ENCODE measurements at places on chromosomes 7 and 10.
A peak's percentile ranks its signal among the peaks of the same experiment; 100 is the strongest.

- peak; percentile 18 for DNase-seq
These were observed 50.3 kb upstream of the MET start for GRCh38 chr7:116621649-116622048.

GRCh38 chr7:105916603-105917002, 40.2 kb upstream of the ATXN7L1 start:
- DNase-seq = no peak

DNA sequence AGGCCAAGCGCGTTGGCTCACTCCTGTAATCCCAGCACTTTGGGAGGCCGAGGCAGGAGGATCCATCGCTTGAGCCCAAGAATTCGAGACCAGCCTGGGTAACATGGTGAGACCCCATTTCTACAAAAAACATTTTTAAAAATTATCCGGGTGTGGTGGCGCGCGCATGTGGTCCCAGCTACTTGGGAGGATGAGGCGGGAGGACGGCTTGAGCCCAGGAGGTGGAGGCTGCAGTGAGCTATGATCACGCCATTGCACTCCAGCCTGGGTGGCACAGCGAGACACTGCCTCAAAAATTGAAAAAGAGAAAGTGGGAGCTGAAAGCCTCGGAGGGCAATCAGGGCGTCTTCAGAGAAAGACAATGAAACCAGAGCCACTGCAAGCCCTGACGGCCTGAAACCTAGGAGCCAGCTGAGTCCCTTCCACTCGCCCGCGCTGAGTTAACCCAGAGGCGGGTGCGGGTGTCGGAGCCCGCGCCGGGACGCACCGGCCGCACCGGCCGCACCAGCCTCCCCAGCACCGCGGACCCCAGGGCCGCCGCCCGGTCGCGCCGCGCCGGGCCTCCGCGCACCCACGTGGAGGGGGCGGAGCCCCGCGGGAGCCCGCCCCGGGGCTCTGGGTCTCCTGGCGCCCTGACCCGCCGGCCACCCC, 22.4 kb downstream of the ZFAND2A start:
- DNase-seq = no peak

GRCh38 chr7:4190010-4190981, 491.8 kb upstream of the FOXK1 start:
- no peak for DNase-seq

- no peak for DNase-seq
These were observed 18.5 kb upstream of the C7orf33 start for GRCh38 chr7:148572067-148572522.

GRCh38 chr7:21767300-21767900, 178.3 kb downstream of the CDCA7L start:
- peak; percentile 29 for DNase-seq

DNA sequence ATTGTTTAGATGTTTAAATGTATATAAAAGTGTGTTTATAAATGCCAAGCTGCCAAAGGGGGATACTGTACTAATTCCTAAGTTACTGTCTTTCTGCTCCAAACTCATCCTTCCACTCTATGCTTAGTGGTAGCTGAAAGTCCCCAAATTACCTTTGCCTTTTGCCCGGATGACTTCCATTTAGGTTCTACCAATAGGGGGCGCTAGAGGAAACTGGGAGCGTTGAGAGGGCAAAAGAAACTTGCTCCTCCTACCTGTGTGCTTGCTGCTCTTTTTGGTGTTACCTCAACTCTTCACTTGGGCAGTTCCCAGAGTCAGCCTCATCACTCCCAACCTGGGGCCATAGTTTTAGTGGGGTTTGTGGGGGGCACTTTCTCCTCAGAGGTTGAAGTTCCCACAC, 5.9 kb upstream of the OR2A25 start:
- no peak for DNase-seq

DNA sequence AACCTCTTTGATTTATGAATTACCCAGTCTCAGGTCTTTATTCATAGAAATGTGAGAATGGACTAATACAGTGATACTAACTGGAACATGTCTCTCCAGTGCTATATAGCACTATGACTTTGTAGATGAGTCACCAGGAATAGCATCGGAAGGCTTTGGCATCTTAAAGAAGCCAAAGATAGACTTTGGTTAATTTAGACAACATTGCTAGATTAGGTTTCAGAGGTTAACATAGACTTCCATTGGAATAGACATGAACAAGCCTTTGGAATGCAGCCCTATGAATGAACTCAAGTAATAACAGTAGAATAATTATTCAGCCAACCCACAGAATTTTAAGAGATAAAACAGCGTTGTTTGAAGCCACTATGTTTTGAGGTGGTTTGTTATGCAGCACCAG, 169.2 kb downstream of the HGF start:
- no peak for DNase-seq

- no peak for DNase-seq
These were observed 54.4 kb upstream of the TMEM72 start for GRCh38 chr10:44856696-44857095.

DNA sequence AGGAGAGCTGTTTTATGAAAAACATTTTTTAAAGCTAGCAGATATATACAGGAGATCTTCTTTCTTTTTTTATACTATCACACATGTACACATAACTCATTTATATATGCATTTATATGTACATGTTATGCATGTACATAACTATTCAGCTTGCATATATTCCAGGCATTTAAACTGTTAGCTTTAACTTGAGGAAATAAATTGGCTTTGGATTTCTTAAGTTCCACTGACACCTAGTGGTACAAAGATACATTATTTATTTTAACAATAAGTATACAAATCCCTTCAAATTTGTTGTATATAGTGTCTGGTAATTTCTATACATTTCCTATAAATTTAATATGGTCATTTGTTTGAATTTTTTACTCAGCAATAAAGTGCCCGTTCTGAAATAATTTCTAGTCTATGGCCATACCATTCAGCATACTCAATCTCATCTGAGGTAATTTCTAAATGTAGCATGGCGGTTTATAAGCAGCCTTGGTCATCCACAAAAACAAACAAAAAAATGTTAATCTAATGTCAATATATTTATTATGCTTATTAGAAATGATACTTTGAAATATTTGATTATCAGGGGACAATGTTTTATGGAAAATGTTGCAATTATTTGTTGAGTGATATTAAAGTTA, 11.6 kb downstream of the ZDHHC6 start:
- DNase-seq = peak; percentile 35

GRCh38 chr7:30700941-30701340, 18.7 kb upstream of the CRHR2 start:
- no peak for DNase-seq

DNA sequence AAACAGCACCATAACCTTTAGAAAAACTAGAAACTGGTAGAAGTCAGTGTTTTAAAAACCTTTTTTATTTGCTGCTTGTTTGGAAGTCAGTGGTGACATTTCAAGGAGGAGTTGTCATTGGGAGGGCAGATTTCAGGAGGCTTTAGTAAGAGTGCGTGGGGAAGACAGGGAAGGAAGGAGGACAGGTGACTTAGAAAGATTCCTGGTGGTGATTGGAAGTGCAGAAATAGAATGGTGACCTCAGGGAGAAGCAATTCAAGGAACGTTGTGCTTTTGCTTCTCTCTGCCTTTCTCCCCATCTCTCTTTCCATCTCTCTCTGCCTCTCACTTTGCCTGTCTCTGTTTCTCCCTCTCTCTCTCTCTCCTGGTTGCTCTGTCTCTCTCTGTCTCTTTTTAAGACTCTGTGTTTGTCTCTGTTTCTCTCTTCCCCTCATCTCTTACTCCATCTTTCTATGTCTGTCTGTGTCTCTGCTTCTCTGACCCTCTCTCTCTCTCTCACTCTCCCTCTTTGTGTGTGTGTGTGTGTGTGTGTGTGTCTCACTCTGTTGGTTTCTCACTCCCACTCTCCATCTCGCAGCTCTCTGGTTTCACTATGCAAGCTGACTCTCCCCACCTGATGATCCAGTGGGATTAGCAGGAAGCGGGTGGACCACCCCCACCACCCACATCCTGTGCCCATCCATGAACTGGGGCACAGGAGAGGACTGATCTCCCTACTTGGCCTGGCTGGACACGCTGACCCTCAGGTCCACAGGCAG, 10.9 kb upstream of the PFKP start:
- no peak for DNase-seq

DNA sequence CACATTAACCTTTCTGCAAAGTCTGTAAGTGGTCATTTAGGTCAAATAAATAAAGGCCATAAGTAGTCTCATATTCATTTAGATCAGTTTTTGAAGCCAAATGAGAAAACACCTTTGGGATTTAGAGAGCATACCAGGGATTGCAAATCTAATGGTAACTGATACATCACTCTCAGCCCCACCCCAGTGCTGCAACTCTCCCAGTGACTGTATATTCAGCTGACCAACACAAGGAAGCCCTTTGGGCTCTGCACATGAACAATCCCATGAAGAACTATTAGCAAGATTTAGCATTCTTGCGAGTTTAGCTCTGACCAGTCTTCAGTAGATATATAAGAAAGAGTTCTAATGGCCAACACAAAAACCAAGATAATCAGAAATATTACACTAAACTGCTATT, 252.3 kb downstream of the CSTF2T start:
- DNase-seq = no peak

- DNase-seq = no peak
These were observed 15.2 kb upstream of the CAMK1D start for GRCh38 chr10:12334186-12334530.

DNA sequence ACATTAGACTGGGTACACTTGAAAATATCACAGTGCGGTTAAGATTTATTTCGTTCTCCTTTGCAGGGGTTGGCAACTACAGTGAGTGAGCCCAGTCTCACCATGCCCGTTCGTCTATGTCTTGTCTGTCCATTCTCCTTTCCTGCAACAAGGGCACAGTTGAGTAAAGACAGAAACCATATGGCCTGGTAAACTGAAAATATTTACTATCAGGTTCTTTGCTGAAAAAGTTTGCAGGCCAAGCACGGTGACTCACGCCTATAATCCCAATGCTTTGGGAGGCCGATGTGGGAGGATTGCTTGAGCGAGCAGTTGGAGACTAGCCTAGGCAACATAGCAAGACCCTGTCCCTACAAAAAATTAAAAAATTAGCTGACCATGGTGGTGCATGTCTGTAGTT, 11.4 kb upstream of the KCTD7 start:
- DNase-seq = no peak

DNA sequence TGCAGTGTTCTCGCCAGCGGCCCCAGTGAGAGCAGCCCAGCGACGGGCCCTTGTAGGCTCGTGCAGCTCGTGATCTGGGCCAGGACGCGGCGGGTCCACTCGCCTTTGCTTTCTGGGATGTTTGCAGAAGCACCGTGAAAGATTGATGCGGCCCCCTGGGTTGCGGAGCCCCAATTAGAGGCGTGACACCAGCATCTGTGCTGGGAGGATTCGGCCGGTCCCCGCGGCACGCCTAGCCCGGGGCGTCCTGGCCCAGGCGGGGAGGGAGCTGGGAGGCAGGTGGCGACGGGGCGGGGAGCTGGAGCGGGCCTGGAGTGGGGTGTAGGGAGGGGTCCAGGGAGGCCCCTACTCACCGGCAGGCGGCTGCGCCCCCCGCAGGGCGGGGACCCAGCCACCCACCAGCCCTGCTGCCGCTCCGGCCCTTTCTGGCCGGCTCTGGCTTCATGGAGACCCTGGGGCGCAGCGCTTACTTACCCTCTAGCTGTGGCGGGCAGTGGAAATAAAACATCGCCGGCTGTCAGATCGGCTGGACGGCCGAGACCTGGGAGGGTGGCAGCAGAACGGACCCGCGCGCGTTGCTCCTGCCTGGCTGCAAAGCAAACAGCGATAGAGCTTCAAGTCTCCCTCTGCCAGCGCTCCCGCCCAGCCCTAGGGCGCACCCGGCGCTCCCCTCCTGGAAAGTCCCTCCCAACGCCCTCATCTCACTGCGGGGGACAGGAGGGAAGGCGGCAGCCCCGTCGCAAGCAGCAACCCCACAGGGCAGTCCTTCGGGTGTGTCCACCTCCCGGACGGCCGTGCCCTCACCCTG, 752 bp downstream of the DRGX start:
- peak; percentile 10 for DNase-seq

DNA sequence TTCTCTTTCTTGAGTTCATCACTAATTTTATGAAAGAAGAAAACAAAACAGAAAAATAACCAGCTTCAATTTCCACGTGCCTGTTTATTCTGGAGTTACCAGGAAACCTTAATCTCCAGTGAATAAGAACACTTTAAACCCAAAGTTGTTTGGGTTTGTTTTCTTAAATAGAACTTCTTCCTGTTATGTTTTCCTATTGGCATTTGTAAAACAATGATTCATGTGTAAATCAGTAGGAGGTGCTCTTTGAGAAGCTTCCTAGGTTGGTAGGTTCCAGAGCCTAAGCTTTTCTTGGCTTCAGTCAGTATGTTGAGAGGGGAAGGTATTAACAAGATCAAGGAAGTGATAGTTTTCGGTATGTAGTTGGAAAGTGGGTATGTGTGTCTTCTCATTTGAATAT, 119.0 kb downstream of the BICC1 start:
- no peak for DNase-seq
